ENCODE measurements at places on chromosomes 2 and 18. TPM values are rescaled to one million over a fixed set of nuclear protein-coding genes. Genes with fewer than 3 reads are reported as not detected.

The ALMS1 gene
- 21.5 TPM for total RNA-seq

GRCh38 chr2:229212241-229212640, 58.8 kb downstream of the PID1 start:
- DNase-seq = no peak

The MCEE gene
- 4.6 TPM for total RNA-seq

The ITGA4 gene
- 5.7 TPM for total RNA-seq

All from endothelial cell (in vitro differentiated cells).